ENCODE measurements at places on chromosomes 5 and 9.

GRCh38 chr5:56116599-56117141 is 116.5 kb downstream of the ANKRD55 start:
- DNase-seq, result no peak

- DNase-seq, result no peak
These were observed 221.8 kb upstream of the RASEF start for GRCh38 chr9:83284746-83285145.

- no peak for DNase-seq
These were observed 64.0 kb upstream of the TUSC1 start for GRCh38 chr9:25742256-25742655.

- DNase-seq, result no peak
These were observed 528.8 kb downstream of the CSNK1G3 start for GRCh38 chr5:124040799-124041198.

- DNase-seq, result no peak
These were observed 2.2 kb downstream of the HSD17B3 start for GRCh38 chr9:96299823-96300222.

DNA sequence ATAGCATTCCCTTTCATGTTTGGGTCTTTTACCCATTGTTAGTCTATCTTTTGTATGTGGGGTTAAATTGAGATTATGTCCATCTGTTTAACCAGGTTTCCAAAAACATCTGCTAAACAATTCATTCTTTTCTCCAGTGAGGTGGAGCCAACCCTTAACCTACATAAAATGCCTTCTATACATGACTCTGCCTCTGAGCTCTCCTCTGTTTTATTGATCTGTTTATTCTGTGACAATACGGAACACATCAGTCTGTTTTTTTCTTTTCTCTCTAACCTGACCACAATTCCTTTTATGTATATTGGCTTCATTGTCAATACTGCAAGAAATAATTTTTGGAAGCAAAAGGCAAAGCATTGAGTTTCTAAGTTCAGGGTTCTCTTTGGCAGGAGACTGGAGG is 9.9 kb upstream of the ARL15 start:
- DNase-seq, result no peak

- no peak for DNase-seq
These were observed 13.5 kb upstream of the TTLL11 start for GRCh38 chr9:122106576-122106975.

DNA sequence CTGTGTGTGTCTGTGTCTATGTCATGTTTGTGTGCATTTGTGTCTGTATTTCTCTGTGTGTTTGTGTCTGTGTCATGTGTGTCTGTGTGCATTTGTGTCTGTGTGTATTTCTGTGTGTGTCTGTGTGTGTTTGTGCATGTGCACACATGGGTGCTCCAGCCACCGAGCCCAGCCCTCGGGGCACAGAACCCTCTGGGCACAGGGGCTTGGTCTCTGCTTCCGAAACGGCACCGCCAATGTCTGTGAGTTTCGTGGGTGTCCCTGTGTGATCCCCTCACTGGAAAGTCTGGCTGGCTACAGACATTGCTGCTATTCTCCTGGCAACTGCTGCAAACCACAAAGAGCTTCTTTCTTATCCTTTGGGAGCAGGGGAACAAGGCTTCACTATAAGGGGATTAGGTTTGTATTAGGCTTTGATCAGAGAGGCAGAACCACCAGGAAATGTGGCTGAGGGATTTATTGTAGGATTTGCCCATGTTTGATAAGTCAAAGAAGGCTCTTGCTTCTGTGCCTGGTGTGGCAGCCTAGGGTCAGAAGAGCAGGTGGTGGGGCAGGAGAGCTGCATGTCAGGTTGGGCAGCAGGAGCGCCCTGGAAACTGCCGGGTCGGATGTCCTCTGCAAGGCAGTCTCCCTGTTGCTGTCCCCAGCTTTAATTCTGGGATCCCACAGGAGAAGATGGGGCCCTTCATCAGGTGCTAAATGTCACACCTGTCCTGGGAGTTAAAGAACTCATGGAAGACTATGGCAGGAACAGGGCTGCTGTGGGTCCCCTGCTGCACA is 39.6 kb upstream of the FCN1 start:
- DNase-seq, result no peak

DNA sequence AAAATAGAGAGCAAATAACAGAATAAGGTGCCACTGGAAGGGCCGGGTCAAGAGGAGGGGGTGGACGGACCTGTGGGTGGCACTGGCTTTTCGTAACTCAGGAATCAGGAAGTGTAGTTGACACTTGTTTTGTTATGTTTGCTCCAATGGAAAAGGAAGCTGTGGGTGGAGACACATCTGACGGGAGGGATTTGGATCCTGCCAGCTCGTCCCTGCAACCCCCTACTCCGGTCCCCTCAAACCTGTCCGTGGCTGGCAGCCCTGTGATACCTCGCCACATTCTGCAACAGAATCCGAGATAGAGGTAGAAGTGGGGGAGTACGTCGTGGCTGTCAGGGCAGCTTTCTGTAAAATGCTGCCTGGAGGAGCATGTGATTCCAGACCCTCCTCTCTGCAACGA is 104.2 kb upstream of the IER5L start:
- DNase-seq, result no peak

DNA sequence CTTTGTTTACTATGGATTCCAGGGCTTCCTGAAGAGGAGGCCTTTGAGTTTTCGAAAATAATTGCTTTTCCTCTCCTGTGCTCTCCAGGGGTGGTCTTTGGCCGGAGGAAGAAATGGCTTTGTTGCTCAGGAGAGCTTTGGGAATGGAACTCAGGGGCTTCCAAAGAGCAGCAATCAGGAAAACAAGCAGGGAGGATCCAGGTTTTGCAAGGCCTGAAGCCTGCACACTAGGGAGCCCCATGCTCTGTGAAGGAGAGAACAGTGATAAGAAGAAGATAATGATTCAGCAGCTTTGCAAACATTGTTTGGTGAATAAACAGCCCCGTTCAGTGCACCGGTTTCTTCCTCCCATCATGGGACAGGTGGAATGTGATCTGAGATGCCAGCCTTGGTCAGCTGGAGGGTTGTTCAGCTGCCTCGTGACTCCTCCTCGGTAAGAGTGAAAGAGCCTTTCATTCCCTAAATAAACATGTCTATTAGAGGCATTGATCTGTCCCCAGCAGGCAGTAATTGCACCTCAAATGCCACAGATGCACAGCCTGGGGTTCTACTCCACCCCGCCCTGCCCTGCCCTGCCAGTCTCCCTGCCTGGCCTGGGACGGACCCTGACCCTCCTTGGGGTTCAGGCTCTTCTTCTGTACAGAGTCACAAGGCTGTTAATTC is 11.5 kb upstream of the ALDH1B1 start:
- no peak for DNase-seq

GRCh38 chr9:99506747-99507348 is 284.8 kb downstream of the SEC61B start:
- DNase-seq, result no peak

DNA sequence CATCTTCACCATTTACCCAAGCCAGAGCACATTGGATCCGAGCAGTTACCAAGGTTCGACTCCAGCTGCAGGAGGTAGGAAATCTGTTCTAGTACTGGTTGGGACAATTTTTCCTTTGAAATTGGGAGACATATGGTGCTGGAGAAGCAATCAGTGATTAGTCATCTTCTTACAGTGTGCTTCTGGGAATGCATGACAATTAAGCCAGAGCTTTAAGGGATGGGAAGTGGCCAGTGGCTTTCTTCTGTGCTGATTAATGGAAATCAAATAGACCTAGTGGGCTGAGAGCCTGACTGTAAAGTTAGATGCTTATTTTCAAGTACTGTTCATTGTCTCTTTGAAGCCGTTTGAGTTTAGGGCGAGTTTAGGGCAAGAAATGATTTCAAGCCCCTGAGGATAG is 152.1 kb downstream of the UNC13B start:
- no peak for DNase-seq

DNA sequence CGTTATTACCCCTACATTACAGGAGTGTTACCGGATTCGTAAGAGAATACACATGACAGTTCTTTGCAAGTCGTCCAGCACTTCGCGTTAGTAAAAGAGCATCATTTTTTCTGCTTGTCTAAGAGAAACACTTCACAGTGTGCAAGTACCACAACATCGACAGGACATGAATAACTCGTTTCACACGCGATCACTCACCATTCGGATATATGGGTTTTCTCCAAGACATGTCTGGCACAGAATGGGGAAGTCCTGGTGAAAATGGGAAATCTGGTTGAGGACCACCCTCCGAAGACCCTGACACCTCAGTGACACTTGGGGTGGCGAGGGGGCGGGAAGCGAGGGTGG is 642 bp downstream of the RBM22 start:
- DNase-seq, result no peak

- no peak for DNase-seq
These were observed 23.6 kb upstream of the TEK start for GRCh38 chr9:27085456-27085855.

- DNase-seq, result no peak
These were observed 46.4 kb downstream of the SH3RF2 start for GRCh38 chr5:145982572-145983318.

GRCh38 chr5:101717721-101718120 is 578.4 kb downstream of the SLCO4C1 start:
- DNase-seq, result no peak

- no peak for DNase-seq
These were observed 219.6 kb downstream of the PLK2 start for GRCh38 chr5:58240322-58240721.

DNA sequence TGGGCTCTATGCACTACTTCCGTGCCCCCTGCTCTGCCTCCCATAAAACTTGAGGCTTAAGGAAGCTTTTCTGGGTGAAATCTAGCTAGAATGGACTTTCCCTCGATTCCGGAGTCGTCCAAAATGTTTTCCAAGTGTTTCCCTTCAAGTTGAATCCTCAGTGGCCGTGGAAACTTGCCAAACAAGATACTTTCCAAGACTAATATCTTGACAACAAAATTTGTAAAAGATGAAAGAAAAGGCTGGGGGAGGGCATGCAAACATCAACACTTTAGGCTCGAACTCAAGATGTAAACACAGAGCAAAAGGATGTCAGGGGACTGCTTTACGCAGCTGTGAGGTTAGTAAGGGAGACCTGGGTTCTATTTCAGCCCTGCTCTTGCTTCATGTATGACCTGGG is 482.8 kb upstream of the KLF4 start:
- no peak for DNase-seq

DNA sequence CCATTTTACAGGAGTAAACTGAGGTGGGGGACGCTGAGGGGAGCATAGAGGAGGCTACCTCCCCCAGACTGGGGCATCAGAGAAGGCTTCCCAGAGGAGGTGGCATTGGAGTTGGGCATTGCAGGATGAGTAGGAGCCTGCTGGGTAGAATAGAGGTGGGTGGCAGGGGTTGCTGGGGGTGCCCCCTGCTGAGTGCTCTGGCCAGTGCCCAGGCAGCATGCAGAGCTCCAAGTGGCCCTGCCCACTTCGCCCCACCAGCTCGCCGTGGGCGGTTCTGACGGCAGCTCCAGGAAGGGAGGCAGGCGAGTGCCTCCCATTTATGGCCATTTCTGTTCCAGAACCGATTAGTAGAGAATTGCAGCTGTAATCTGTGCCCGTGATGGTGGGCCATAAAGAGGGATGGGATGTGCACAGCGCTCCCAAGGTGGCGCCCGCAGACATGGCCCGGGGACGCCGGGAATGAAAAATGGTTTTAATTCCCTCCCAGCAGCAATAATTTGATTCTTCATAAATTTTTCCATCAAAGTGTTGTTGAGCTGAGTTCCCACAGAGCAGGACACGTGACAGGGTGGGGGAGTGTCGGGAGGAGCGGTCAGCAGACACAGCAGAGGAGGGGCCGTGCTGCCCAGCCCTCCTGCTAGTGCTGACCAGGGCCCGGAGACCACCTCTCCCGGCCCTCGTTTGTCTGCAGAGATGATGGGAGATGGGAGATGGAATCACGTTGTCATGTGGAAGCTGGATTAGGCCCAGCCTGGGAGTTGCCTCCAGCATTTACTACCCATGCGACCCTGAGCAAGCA is 75.5 kb downstream of the LMX1B start:
- no peak for DNase-seq

GRCh38 chr5:6389946-6390530 is 11.7 kb upstream of the MED10 start:
- DNase-seq, result no peak

DNA sequence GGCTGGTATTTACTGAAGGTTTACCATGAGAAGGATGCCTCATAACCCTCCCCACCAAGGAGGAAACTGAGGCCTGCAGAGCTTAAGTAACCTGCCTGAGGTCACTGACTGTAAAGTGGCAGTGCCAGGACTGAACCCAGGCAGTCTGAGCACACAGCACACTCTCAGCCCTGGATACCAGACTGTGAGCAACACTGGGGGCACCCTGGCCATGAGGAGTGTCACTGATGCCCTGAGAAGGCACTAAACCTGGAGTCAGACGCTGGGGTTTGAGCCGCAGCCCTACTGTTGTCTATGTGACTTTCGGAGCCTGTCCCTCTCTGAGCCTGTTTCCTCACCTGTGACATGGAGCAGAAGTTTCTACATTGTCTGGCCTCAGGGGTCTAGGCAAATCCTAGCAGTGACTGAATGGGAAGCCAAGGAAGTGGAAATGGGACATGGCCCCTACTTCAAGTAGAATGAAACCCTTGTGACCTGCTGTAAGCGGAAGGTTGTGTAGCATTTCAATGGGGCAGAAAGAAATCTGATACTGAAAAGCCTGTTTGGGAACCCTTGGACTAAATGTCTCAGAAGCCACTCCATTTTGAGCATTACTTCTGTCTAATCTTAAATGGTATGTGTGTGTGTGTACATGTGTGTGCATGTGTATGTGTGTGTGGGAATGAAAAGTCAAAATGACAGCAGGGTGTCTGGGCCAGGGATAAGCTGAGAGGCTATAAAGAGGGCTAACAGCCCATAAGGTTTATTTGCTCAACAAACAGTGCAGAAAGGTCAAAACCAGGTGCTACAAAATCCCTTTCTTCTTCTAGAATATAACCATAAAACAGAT is 36.0 kb downstream of the B4GALT1 start:
- DNase-seq, result no peak

GRCh38 chr5:11177999-11178711 is 417.1 kb upstream of the DAP start:
- no peak for DNase-seq
